ENCODE measurements at places on chromosomes 13 and 19.
A peak's percentile ranks its signal among the peaks of the same experiment; 100 is the strongest.

DNA sequence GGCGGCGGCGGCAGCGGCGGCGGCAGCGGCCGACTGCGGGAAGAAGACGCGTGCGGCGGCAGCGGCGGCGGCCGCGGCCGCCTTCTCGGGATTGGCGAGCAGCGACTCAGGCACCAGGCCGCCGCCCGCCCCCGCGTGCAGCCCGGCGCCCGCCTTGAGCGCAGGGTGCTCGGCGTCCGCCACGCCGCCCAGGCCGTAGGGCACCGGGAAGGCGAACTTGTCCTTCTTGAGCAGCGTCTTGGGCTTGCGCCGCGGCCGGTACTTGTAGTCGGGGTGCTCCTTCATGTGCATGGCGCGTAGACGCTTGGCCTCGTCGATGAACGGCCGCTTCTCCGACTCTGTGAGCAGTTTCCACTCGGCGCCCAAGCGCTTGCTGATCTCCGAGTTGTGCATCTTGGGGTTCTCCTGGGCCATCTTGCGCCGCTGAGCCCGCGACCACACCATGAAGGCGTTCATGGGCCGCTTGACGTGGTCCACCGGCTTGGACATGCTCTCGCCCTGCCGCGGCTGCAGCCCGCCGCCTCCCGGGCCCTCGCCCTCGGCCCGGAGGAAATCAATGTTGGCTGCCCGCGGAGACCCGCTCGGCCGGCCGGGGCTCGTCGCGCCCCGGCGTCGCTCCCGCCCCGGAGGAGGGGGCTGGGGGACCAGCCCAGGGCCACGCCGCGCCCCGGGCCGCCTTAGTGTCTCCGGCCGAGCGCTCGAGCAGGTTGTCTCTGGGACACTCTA lies 621 bp downstream of the SOX21 start:
- DNase-seq, result no peak

- no peak for DNase-seq
Measured at GRCh38 chr13:114303700-114304327, 10.5 kb upstream of the CHAMP1 start.

DNA sequence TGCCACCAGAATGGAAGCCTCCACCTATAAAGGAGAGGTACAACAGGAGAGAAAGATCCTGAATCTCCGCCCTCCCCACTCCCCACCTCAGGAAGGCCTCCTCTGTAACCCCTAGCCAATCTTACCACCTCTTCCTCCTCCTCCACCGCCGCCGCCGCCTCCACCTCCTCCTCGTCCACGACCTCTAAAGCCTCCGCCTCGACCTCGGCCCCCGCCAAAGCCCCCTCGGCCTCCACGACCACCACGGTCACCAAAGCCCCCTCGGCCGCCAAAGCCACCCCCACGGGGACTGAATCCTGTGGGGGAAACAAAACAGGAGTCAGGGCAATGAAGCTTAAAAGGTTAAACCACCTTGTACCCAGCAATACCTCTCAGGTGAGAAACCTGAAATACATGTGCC lies 5.7 kb downstream of the FBL start:
- DNase-seq, result no peak

- peak; percentile 80 for DNase-seq
Measured at GRCh38 chr19:13010038-13010991, 15.0 kb downstream of the NFIX start.

- DNase-seq, result no peak
Measured at GRCh38 chr13:31198519-31198918, 1.3 kb upstream of the B3GLCT start.

All from right atrium auricular region (tissue), 2 donors.